SW480 (cell line): ENCODE measurements at places on chromosomes 3 and 15.

GRCh38 chr3:25527801-25528200 is 99.7 kb downstream of the RARB start:
- no peak for DNase-seq

- DNase-seq = no peak
Measured at GRCh38 chr3:98957681-98958080, 56.2 kb upstream of the DCBLD2 start.

DNA sequence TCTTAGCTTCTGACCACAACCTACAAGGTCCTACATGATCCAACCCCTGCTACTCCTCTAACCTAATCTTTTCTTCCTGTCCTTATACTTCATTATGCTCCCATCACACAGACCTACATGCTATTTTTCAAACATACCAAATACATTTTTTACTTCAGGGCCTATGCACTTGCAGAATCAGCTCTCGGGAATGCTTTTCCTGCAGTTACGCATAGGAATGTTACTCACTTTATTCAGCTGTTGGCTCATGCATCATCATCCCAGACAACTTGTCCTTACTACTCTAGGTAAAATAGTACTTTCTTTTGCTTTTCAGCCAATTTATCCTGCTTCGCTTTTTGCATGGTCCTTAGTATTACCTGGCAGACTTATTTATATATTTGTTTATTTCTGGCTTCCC is 105.6 kb downstream of the OXSM start:
- no peak for DNase-seq

DNA sequence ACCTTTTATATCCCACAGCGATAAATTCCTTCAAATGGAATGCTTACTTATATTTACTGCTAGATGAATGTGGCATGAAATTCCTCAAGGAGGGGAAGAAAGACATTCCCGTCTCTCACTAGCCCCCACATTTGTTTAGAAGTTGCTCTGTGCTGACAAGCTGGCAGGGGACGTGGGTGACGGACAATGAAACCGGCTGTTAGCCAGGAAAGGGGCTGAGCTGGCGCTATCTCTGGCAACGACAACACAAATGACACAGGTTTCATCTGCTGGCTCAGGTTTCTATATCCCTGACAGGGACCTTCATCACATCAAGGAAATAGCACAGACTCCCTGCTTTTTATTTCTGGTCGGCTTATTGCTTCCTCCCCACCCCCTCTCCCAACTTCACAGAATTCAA is 15.8 kb downstream of the RUVBL1 start:
- DNase-seq = no peak

GRCh38 chr3:107543666-107544065 is 20.9 kb downstream of the BBX start:
- peak; percentile 22 for DNase-seq

- no peak for DNase-seq
Measured at GRCh38 chr3:97871801-97872524, 50.2 kb downstream of the CRYBG3 start.

- peak; percentile 75 for DNase-seq
Measured at GRCh38 chr15:92011611-92012367, 158.3 kb downstream of the SLCO3A1 start.

DNA sequence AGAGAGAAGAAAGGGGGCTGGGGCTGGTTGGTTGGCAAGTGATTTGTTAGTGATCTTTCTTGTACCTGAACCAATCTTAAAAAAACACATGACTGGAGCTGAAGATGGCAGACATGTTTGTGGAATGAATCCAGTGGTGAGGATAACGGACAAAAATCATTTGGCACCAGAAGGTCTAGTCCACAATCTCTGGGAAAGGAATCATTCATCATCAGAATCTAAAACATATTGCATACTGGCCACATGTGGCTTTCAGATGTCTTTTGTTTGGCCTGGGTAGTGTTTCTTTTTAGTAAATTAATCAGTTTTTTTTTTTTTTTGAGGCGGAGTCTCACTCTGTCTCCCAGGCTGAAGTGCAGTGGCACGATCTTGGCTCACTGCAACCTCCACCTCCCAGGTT is 5.0 kb downstream of the NEK11 start:
- no peak for DNase-seq

DNA sequence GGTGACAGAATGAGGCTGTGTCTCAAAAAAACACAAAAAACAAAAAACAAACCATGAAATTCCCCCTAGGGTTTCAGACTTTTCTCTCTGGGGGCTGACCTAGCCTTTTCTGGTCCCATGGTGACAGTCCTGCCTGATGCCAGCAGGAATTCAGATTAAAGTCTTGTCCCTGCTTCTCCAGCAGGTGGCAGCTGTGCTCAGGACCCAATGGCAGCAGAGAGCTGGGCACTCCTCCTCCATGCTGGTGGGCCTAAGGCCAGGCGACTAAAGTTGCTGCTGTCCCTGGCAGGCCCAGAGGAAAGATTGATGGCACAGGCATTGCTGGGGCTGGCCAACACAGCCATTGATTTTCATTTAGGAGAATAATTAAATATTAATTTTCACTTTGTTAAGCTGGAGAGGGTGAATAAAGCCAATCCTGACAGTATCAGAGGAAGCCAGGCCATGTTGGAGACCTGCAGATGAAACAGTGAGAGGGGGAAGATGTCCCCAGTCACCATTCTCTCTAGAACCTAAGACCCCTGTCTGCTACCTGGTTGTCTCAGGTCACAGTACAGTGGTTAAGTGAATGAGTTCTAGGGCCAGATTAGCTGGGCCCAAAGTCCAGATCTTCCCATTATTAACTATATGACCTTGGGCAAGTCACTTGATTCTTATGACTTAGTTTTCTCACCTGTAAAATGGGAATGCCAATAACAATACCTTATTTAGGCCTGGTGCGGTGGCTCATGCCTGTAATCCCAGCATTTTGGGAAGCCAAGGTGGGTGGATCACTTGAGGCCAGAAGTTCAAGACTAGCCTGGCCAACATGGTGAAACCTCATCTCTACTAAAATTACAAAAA is 7.1 kb downstream of the CELF6 start:
- peak; percentile 73 for DNase-seq

DNA sequence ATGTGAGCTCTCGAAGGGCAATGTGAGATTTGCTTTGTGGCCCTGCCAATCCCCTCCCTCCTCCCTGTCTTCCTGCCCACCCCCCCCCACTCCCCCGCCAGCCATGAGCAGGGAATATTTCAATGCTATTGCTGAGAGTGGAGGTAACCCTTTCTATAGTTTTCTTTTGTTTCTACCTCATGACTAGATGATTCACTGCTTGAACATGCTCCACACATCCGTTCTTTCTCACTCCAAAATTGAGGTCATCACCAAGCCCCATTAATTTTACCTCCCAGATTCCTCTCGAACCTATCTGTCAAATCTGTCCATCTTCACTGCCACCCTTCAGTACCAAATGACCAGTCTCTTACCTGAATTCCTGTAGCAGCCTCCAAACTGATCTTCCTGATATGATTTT is 12.2 kb downstream of the ZNF774 start:
- peak; percentile 70 for DNase-seq

DNA sequence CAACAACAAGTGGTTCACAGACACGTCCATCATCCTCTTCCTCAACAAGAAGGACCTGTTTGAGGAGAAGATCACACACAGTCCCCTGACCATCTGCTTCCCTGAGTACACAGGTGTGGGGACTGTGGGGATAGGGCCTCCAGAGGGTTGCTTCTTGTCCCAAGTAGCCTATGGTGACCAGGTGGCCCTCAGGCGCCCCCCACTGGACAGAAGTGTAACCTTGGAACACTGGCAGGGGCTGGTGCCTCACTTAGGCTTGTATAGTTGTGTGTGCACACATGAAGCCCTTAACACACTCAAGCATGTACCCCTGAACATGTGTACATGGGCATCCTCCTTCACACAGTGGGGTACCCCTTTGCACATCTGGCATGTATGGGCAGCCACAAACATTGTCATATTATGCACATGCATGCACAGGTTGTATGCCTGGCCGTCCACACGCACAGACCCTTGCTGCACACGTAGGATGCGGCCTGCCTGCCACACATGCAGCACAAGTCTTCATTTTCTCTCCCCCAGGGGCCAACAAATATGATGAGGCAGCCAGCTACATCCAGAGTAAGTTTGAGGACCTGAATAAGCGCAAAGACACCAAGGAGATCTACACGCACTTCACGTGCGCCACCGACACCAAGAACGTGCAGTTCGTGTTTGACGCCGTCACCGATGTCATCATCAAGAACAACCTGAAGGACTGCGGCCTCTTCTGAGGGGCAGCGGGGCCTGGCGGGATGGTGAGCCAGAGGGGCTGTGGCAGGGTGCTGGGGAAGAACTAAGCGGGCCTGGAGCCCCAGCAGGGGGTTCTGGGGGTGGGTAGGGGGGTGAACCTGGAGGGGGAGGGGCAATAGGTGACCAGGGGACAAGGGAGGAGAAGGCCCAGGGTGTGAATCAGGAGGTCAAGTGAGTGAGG is 11.7 kb upstream of the SEMA3B start:
- DNase-seq = peak; percentile 43

DNA sequence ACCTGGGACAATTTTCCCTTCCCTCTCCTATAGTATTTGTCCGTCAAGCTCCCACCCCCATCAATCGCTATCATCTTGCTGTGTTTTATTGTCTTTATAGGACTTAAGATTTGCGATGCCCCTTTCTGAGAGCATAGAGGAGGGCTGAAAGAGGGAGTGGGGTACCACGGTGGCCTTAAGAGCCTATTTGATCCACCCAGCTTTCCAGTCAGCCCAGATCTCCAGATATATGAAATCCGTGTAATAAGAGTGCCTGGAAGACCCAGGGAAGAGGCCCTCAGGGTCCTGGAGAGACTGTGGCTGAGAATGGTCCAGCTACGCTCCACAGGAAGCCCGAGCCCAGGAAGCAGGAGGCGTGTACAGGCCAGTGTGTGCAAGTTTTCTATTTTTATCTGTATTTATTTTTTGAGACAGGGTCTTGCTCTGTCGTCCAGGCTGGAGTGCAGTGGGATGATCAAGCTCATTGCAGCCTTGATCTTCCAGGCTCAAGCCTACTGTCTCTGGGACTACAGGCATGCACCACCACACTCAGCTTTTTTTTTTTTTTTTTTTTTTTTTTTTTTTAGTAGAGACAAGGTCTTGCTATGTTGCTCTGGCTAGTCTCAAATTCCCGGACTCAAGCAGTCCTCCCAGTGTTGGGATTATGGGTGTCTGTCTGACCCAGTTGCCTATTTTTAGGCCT is 964 bp upstream of the NCKIPSD start:
- DNase-seq = no peak

DNA sequence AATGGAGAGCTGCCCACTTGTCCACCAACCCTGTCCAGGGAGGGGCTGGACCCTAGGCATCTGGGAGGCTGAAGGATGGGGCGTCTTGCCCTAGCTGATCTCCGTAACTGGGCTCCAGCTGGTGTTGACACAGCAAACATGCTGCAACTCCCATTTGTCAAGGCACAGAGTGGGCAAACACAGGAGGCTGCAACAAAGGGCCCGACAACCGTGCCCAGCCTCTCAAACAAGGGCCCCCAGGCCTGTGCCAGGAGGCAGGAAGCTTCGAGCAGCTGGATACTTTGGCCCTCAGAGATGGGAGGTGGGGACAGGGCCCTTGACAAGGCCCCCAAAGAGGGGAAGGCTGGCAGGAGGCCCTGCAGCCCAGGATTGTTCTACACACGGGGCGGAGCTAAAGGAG is 64.2 kb upstream of the TMEM115 start:
- no peak for DNase-seq

- no peak for DNase-seq
Measured at GRCh38 chr15:55257012-55257670, 32.5 kb downstream of the RAB27A start.
